ENCODE measurements at places on chromosomes 2 and 18.

DNA sequence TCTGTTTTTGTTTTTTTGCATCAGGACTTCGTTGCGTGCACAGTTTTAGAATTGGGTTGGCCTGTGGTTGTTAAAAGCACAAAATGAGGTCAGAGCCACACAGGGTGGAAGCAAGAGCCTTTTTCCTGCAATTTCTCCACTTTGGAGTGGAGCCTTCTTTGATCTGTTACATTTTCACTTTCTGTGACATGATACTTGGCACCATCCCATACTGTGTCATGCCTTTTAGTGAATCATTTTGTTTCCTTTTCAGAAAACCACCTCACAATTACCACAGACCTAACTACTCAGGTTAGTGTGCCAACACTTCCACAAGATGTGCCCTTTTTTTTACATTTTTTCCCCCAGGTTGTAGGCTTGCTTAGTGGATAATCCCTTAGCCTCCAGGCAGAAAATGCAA, 32.5 kb downstream of the MERTK start:
- DNase-seq: peak; percentile 84

DNA sequence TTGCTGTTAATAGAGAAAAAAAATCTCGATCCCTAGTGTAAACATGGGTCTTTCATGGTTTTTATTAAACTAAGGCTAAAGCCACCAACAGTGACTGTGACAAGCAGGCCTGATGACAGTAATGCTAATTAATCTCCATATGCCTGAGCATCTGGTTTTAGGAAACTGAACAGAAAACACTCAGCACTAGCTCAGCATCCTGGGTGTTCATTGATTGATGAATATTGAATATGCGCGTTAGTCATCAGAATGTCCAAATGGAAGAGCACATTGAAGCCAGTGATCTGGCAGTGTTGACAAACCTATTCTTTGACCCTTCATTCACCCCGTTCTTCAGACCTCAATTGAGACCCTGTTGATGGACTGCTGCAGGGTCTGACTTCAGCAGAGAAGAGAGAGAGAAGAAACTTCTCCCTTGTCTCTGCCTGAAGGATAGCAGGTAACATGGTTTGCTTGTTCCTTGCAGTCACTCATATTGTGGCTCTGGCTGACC, 283.8 kb downstream of the RDH14 start:
- DNase-seq: no peak

GRCh38 chr2:196113061-196113974, 44.7 kb upstream of the DNAH7 start:
- DNase-seq: no peak

DNA sequence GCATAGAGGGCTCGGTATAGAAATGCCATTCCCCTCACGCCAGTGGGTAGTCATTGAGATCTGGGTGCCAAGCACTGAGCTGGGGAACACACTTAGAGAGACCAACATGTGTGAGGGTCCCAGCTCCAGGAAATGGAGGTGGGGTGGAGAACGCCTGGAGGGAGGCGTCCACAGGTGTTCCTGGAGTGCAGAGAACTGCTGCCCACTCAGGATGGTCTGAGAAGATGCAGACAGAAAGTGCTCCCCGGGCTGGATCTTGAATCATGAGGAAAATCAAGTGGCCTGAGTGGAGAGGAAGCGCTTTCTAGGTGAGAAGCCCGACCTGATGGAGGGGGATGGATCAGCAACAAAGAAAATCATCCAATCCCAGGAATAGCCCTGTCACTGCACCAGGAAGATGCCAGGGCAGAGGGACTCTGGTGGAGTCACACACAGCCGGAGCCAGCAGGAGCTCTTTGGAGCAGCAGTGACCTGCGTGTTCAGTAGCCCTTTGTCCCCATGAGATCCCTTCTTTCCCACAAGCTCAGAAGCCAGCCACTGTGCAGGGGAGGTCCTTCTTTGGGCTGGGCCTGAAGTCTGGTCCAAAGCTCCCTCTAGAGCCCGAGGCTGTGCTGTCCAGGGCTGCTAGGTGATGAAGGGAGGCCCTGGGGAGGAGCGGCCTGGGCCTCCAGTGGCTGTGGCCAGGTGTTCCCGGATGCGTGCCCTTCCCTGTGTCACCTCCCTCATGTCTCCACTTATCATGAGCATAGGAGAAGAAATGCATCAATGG, 112.3 kb downstream of the RNF144A start:
- DNase-seq: no peak

DNA sequence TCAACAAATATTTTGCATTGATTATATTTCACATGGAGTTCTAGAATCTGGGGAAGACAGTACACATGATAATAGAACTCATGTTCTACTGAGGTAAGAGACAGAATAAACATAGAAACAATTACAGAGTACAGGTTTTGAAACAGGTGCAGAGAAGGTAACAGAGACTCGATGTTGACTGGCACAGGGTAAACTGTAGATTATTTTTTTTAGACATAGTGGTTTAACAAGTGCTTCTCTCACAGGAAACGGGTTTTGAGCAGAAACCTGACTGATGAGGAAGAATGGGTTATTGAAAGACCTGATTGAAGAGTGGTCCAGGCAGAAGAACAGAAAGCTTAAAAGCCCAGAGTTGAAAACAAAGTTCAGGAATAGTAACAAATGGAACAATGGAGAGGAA, 1002.5 kb upstream of the FAM98A start:
- DNase-seq: no peak

- DNase-seq: peak; percentile 35
Observed at GRCh38 chr2:25042321-25043240, 705 bp downstream of the EFR3B start.

- DNase-seq: no peak
Observed at GRCh38 chr2:149732001-149732685, 144.6 kb upstream of the MMADHC start.

GRCh38 chr18:48541747-48542400, 3.0 kb downstream of the CTIF start:
- no peak for DNase-seq

DNA sequence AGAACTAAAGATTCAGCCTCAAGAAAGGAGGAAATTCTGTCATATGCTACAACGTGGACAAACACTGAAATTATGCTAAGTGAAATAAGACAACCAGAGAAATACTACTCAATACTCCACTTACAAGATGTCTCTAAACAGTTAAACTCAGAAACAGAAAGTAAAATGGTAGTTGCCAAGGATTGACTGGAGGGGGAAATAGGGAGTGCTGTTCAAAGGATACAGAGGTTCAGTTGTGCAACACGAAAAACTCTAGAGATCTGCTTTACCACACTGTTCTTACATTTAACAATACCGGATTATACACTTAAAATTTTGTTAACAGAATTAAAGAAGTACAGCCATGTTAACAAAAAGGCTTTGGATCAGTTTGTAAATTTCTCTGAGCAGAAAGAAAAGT, 39.8 kb upstream of the C2orf15 start:
- DNase-seq: peak; percentile 10

DNA sequence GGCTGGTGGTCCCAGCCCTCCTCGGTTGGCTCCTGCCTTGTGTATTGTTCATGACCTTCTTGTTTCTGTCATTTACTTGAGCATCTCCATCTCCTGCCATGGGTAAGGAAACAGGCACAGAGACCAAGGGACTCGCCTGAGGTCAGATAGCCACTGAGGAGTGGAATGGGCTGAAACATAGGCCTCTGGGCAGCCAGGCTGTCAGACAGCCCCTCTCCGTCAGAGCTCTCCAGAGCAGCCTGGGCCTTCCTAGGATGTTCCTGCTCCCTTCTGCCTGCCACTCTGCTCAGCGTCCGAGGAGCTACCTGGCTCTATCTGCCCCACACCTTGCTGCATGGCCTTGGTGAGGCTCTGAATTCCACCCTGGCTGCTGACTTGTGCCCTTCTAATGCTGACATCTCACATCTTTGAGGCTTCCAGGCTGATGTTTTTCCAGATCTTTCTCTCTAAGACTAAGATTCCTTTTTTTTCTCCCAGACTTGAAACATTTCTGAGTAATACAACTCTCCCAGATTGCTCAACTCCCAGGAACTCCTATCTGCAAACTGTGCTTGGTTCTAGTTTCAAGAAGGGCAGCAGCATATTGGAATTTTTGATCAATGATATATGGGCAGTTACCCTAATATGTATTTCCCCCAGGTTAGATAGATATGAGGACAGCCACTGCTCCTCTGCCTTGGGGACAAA, 67.7 kb downstream of the MCFD2 start:
- DNase-seq: no peak

- DNase-seq: no peak
Observed at GRCh38 chr2:27231921-27232320, 14.8 kb downstream of the CAD start.
